ENCODE measurements at places on chromosomes 1 and 21.

- DNase-seq = peak; percentile 13
Observed at GRCh38 chr1:172089768-172090510, 248.6 kb downstream of the DNM3 start.

- no peak for DNase-seq
Observed at GRCh38 chr1:186948535-186948934, 119.8 kb downstream of the PLA2G4A start.

GRCh38 chr1:234069760-234070159, 165.3 kb downstream of the SLC35F3 start:
- no peak for DNase-seq

- DNase-seq = no peak
Observed at GRCh38 chr1:56964349-56965017, 1.3 kb downstream of the C8B start.
